Colonic mucosa (tissue), 4 donors: ENCODE measurements at places on chromosomes 2 and 18.

DNA sequence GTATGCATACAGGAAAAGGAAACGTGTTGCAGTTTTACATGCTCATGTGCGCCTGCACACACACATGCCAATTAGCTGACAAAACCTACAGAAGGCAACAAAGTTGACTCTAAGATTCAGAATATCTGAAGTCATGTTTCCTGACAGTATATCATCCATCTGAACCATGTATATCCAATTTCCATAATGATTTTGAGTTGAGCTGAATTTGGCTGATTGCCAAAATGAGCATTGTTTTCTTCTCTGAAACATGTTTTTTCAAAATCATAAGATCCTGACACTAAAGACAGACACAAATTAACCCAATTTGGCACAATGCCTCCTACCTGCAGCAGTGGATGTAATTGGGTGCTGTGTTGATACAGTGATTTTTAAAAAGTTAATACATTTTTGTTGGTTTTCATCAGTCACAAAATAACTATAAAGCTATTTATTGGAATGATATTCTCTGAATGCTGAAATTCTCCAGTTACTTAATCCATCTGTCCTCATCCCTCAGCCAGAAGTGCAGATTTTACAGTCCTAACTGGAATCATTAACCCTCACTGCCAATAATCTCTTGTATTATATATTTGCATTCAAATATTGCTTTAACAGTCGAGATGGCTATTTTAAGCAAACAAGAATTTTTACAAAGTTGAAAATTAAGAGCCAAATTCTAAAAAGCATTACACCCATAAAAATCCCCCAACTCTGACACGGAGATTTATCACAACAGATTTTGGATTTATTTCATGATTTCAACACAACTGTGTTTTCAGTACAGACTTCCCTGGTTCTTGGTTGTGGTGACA is 161.7 kb upstream of the LMAN1 start:
- no peak for DNase-seq
- no peaks in the 10 kb centered on the region for H3K4me1 ChIP-seq
- no peak overlapping the region for H3K4me3 ChIP-seq
- no peak overlapping the region for H3K27ac ChIP-seq
- H3K27me3 ChIP-seq, result no peaks in the 10 kb centered on the region

GRCh38 chr2:204072443-204073324 is 136.1 kb downstream of the ICOS start:
- DNase-seq, result peak; percentile 62
- H3K36me3 ChIP-seq, result no peaks in the 10 kb centered on the region
- no peak overlapping the region for H3K4me3 ChIP-seq
- H3K27ac ChIP-seq, result no peak overlapping the region
- no peaks in the 10 kb centered on the region for H3K27me3 ChIP-seq
- H3K4me1 ChIP-seq, result no peaks in the 10 kb centered on the region

DNA sequence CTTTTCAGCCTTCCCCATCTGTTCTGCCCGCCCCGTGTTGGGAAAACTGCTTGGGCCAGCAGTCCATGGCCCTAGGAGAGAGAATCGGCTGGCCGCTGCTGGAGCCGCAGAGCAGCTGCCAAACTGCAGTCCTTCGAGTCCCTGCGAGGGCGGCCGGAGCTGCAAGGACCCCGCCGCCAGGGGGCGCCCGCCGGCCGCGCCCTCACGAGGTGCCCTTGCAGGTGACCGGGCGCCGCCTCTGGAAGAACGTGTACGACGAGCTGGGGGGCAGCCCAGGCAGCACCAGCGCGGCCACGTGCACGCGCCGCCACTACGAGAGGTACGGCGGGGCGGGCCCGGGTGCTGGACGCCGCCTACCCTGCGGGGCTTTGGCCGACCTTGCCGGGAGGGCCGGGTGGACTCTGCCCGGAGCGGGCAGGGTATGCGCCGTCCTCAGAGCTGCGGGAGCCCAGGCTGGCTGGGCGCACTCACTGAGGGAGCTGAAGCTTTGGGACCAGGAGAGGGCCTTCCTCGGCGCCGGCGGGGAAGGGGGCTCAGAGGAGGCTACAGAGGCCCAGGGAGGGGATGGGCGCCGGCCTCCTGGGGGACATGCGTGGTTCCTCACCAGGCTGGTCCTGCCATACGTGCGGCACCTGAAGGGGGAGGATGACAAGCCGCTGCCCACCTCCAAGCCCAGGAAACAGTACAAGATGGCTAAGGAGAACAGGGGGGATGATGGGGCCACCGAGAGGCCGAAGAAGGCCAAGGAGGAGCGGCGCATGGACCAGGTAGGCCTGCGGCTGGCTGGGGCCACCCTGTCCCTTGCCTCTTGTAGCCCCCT is 13.6 kb downstream of the ARID5A start:
- no peaks in the 10 kb centered on the region for H3K27me3 ChIP-seq
- no peak overlapping the region for H3K27ac ChIP-seq
- H3K4me3 ChIP-seq, result no peak overlapping the region
- DNase-seq, result peak; percentile 74

DNA sequence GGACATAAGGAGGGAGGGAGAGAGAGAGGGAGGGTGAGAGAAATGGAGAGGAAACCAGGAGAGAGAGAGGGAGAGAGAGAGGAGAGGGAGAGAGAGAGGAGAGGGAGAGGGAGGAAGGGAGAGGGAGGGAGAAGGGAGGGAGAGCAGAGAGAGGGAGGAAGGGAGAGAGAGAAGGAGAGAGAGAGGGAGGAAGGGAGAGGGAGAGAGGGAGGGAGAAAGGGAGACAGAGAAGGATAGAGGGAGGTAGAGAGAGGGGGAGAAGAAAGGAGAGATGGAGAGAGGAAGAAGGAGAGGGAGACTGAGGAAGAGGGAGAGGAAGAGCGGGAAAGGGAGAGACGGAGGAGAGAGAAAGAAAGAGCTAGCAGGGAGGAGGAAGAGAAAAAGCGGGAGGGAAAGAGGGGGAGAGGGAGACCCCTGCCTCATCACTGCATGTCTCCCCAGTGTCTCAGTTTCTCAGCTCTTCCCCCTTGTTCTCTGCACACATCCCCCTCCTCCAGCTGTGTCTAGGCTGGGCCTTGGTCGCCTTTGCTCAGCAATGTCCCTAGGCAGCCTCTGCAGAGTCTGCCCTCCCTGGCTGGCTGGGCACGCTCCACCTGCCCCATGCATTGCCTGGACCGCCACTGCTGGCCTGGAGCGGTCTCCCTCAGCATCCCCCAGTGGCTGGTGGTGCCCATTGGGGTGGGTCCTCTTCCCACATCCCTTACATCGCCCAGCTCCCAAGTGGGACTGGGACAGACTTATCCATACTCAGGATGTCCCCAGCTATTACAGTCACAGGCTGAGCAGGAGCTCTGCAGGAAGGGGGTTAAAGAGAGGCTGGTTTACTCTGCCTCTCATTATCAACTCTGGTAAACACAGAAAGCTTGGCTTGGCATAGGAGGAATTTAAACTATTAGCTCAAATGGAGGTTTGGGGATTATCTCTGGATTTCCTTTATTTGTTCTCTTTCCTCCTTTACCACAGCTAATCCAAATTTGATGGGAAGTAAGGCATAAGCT is 85.7 kb upstream of the APCDD1 start:
- H3K36me3 ChIP-seq, result no peaks in the 10 kb centered on the region
- DNase-seq, result no peak
- H3K27ac ChIP-seq, result no peak overlapping the region
- H3K4me3 ChIP-seq, result no peak overlapping the region

DNA sequence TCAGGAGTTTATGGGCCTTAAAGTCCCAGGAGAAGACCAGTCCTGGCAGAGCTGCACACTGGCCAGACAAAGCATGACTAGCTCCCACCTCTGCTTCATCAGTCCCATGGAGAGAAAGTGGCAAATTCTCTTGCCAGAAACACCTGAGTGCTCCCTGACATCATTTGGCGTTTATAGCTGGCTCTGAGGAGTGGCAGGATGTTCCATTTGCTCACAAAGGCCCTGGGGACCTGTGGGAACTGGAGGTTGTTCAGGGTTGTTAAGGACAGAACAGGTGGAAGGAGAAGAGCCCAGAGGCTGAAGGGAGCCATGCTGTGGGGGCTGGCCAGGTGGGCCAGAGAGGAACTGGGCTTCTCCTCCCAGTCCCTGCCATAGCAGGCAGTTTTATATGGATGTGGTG is 56.1 kb downstream of the RPL37A start:
- no peaks in the 10 kb centered on the region for H3K36me3 ChIP-seq
- DNase-seq, result no peak

DNA sequence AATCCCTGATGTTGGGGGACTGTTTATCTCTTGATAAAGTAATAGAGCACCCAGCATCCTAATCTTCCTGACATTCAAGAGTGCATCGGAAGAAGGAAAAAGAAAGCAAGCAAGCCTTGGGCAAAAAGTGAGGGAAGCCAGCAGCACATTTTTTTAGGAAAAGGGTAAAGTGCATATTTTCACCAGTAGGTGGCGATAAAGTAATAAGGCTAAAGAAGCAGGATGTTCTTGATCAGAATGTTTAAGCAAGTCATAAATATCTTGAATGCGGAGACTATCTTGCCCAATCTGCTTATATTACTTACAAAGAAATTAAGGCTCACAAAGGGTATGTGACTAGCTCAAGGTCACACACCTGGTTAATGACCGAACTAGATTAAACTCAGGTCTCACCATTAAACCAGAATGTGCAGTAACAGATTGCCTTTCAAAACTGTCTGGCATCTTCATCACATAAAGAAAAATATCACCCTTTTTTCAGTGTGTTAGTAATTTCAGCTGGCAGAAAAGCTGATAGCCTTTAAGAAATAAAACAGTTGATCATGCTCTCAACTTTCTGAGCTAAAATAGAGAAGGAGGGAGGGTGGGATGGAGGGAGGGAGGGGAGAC is 83.8 kb downstream of the VIT start:
- no peaks in the 10 kb centered on the region for H3K36me3 ChIP-seq
- H3K4me1 ChIP-seq, result no peaks in the 10 kb centered on the region
- DNase-seq, result no peak
- no peaks in the 10 kb centered on the region for H3K27me3 ChIP-seq

DNA sequence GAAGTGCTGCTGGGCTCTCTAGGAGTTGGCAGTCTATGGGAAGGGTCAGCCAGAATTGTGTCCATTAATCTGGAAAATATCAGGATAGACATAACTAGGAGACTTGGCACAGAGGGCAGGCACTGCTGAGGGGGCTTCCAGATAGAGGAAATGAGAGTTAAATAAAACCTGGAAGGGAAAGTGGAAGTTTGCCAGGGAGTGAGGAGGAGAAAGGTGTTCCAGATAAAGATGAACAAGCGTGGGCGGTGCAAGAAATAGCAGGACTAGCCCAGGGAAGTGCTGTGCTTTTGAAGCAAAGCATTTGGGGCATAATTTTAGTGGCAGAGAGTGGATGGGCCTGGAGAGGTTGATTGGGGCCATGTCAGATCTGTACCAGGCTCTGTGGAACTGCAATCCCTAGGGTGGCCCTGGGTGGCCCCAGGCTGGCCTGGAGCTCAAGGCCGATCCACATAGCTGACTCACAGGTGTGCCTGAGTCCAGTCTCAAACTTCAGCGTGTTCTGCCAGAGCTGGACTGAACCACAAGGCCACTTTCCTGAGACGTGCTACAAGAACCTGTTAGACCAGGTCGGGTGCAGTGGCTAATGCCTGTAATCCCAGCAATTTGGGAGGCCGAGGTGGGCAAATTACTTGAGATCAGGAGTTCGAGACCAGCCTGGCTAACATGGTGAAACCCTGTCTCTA is 26.9 kb downstream of the GALM start:
- H3K27me3 ChIP-seq, result no peaks in the 10 kb centered on the region
- H3K27ac ChIP-seq, result no peak overlapping the region
- DNase-seq, result peak; percentile 38
- H3K36me3 ChIP-seq, result no peaks in the 10 kb centered on the region
- no peak overlapping the region for H3K4me3 ChIP-seq

DNA sequence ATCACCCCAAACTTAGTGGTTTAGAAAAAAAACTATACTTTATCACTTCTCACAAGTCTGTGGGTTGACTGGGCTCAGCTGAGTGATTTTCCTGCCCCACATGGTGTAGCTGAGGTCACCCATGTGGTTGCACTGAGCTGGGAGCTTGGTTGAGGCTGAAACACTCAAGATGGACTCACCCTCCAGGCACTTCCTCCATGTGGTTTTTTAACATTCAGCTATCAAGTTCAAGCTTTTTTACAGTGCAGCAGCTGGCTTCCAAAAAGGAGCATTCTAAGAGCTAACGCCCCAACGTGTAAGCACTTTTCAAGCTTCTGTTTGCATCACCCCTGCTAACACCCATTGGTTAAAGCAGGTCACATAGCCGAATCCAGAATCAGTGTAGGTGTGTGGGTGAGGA is 105.9 kb upstream of the CREB1 start:
- H3K4me1 ChIP-seq, result no peaks in the 10 kb centered on the region
- no peak overlapping the region for H3K4me3 ChIP-seq
- no peak for DNase-seq
- H3K27ac ChIP-seq, result no peak overlapping the region
- no peaks in the 10 kb centered on the region for H3K27me3 ChIP-seq

DNA sequence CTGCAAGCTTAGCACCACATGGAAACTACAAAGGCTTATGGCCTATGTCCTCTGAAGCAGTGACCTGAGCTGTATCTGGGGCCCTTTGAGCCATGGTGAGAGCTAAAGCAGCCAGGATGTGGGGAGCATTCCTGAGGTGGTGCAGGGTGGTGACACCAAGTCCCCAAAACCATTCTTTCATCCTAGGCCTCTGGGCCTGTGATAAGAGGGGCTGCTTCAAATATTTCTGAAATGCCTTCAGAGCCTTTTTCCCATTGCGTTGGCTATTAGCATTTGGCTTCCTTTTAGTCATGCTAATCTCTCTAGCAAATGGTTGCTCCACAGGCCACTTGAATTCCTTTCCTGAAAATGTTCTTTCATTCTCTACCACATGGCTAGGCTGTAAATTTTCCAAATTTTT is 13.4 kb downstream of the CCDC150 start:
- no peaks in the 10 kb centered on the region for H3K27me3 ChIP-seq
- no peak for DNase-seq
- H3K4me1 ChIP-seq, result no peaks in the 10 kb centered on the region
- no peaks in the 10 kb centered on the region for H3K36me3 ChIP-seq

GRCh38 chr2:229133155-229133772 is 137.8 kb downstream of the PID1 start:
- DNase-seq, result peak; percentile 53
- no peak overlapping the region for H3K4me3 ChIP-seq
- no peaks in the 10 kb centered on the region for H3K36me3 ChIP-seq

- peaks cover 18% of the 10 kb centered on the region for H3K4me1 ChIP-seq
- no peaks in the 10 kb centered on the region for H3K36me3 ChIP-seq
- H3K27ac ChIP-seq, result peak overlapping the region; percentile 88
- peak overlapping the region; percentile 26 for H3K4me3 ChIP-seq
- no peaks in the 10 kb centered on the region for H3K27me3 ChIP-seq
Measured at GRCh38 chr2:46335391-46336282, 38.4 kb downstream of the EPAS1 start.

- no peaks in the 10 kb centered on the region for H3K4me1 ChIP-seq
- no peak overlapping the region for H3K27ac ChIP-seq
- H3K4me3 ChIP-seq, result no peak overlapping the region
- H3K27me3 ChIP-seq, result no peaks in the 10 kb centered on the region
- no peak for DNase-seq
- H3K36me3 ChIP-seq, result no peaks in the 10 kb centered on the region
Measured at GRCh38 chr2:6924101-6924923, 7.1 kb downstream of the RNF144A start.

DNA sequence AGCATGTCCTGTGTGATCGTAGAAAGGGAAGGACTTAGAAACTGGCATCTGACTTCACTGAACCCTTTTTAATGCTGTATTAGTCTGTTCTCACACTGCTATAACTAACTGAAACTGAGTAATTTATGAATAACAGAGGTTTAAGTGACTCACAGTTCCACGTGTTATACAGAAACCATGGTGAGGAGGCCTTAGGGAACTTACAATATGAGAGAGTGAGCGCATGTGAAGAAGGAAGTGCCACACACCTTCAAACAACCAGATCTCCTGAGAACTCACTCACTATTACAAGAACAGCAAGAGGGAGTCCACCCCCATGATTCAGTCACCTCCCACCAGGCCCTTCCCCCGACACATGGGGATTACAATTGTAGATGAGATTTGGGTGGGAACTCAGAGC is 811.3 kb downstream of the CPS1 start:
- H3K27ac ChIP-seq, result no peak overlapping the region
- H3K36me3 ChIP-seq, result no peaks in the 10 kb centered on the region
- H3K27me3 ChIP-seq, result no peaks in the 10 kb centered on the region
